ENCODE measurements at places on chromosomes 7 and 10.

DNA sequence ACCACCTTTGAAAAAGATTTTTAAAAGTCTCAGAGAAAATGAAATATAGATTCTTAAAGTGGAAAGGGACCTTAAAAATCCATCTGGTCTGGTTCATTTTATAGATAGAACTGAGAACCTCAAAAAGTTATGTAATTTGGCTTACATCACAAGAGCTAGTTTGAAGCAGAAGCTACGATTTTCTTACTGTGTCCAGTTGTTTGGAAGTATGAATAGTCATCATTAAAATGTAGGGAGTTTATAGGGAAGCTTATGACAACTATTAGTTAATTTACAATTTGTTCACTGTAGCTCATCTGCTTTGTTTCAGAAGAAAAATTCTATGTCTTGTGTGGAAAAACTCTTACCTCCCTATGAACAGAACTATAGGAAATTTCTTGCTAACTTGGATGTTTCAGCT lies 26.9 kb downstream of the ZEB1 start:
- no peak for DNase-seq

- peak; percentile 77 for DNase-seq
Observed at GRCh38 chr10:69392481-69393000, 24.2 kb downstream of the TACR2 start.

GRCh38 chr10:60335708-60336107 lies 54.0 kb downstream of the ANK3 start:
- no peak for DNase-seq

- no peak for DNase-seq
Observed at GRCh38 chr7:36391436-36392198, 2.0 kb downstream of the ANLN start.

GRCh38 chr10:73965890-73966768 lies 31.8 kb upstream of the VCL start:
- DNase-seq: no peak

DNA sequence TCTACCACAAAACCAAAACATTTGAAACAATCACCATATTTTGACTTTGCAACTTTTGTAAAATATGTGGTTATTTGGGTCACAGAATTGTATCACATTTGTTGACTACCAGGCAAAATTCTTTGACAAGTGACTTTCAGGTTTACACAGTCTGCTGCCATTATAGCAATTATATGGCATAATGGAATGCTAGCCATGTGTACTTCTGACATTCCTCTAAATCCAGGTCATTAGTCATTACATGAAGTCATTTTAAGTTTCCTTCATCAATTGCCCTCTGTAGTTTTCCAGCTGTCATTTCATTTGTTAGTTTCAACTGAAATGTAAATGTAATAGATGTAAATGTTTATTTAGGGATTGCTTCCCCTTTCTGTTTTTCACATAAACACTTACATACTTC lies 137.5 kb downstream of the IMMP2L start:
- no peak for DNase-seq

Data from stimulated activated CD4-positive, alpha-beta T cell treated with anti-CD3 and anti-CD28 coated beads, Interleukin-2, amount 100 ng/mL, for 48 hours (primary cell).